Activated T-helper 1 cell treated with anti-CD3 and anti-CD28 coated beads, Interleukin-12 subunit alpha, Interleukin-12 subunit beta, Interleukin-2, Interleukin-4 antibody, amounts not matched to agents 30 ng/mL and 10 ng/mL and 1 ng/mL, durations not matched to agents 14 hours and 24 hours and 36 hours (primary cell): ENCODE measurements at places on chromosomes 12 and 14.

- no peak for DNase-seq
Observed at GRCh38 chr12:112676507-112676906, 115.0 kb upstream of the RPH3A start.

GRCh38 chr14:22929961-22930364 lies 787 bp upstream of the PRMT5 start:
- no peak for DNase-seq

GRCh38 chr12:108849660-108850059 lies 7.7 kb downstream of the SSH1 start:
- no peak for DNase-seq

DNA sequence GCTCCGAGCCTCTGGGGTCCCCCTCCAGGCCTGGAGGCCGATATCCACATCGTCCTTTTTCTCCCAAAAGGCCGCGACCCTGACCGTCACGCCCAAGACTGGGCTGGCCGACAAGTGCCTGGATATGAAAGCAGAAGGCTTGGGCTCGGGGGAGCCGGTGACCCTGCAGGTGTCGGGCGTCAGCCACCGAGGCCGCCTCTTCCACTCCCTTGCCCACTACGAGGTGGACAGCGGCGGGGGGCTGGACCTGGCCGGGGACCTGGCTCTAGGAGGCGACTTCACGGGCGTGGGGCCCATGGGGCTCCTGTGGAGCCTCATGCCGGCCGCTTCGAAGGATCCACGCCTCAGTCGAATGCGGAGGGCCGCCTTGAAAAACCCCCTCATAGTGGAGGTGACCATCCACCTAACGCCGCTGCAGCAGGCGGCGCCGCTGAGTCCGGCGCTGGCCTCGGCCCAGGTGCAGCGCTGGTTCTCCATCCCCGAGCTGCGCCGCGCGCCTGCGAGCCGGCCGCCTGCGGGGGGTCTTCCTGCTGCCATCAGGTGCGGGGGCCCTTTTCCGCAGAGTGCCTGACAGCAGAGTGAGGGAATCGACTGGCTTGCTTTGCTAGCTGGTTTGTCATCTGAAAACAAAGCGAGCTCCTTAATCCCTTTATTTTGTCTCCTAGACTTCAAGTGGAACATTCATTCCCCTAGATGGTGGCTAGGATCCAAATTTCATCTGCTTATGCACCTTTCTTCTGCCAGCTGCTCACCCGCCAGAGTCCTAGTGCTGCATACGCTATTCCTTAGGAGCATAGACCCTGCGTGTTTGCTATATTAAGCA lies 10.6 kb upstream of the DNAL1 start:
- no peak for DNase-seq
